ENCODE measurements at places on chromosomes 3 and 15.
A peak's percentile ranks its signal among the peaks of the same experiment; 100 is the strongest.

GRCh38 chr15:42353061-42353460, 6.2 kb upstream of the CAPN3 start:
- DNase-seq, result no peak

DNA sequence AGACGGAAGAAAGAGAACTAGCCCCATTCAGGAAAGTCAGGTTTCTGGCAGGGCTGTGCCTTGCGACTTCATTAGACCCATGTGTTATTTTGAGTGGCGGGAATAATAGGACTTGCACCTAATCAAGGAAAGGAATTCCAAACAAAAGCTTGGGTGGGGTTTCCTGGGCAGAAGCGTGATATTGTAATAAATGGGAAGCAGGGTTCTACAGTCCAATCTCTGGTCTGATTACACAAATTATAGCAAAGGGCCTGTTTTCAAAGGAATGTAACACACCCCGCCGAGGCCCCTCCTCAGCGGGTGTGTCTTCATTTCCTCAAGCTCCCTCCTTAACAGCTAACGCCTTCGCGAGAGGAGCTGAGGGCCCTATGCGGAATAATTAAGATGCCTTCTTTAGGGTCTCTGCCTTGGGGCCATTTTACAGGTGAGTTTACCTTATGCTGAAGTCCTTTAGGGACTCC, 396.0 kb upstream of the C2CD4B start:
- DNase-seq, result no peak

GRCh38 chr15:33016405-33017024, 178.0 kb downstream of the FMN1 start:
- no peak for DNase-seq

DNA sequence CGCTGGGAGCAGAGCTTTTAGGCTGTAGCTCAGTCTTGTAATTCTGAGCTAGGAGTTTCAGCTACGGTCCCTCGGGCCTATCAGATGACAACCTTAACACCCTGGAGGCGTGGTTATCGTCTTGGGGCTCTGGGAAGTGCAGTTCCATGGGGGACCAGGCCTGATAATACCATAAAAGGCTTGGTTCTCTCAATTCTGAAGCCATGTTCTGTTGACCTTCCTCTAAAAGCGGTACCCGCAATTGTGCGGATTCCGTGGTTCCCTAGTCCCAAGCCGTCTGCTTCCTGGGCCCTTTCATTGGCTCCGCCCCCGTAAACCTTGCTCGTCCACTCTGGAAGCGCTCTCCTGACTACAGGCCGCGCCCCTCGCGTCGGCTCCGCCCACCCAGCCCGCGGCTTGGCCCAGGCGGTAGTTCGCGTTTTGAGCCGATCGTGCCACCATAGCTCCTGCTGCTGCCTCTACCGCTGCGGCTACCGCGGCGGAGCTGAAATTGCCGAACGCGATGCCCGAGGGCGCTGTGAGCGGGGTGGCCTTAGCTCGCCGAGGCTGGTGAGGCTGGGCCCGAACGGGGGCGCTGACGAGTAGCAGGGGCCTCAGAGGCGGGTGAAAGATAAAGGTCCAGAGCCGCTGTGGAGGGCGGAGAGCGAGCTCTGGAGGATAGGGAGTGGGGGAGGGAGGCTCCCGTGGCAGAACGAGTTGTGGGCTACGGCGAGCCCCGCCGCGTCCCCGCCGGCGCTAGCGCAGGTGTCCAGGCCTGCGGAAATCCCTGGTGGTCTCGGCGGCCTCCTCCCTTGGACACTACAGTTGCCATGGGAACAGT, at the start of gene MAPKBP1:
Gene MAPKBP1, plus strand, starts transcription at position 423 of the 820 bp plus-strand sequence. CDS start 792 bp downstream, outside the sequence.
- DNase-seq, result peak; percentile 97

- DNase-seq, result no peak
Measured at GRCh38 chr3:134087060-134087974, 57.6 kb upstream of the SLCO2A1 start.

DNA sequence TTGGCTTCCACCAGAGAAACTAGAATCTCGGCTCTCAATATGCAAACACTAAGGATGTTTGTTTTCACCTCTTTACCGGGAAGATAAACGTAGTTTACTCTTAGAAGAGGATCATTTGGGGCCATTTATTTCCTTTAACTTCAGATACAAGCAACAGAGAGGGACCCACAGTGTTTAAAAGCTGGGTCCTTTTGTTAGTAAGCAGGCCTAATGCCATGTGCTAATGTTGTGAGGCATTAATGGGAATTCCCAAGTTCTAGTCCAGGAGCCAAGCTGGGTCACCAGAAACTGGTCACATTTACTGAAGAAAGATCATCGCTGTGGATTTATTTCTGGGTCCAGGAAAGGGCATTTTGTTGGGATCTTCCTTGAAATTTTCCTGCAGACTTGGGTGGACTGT, 78.1 kb upstream of the ADAMTS9 start:
- DNase-seq, result no peak

GRCh38 chr3:195859846-195860411, 48.2 kb upstream of the MUC4 start:
- DNase-seq, result no peak

DNA sequence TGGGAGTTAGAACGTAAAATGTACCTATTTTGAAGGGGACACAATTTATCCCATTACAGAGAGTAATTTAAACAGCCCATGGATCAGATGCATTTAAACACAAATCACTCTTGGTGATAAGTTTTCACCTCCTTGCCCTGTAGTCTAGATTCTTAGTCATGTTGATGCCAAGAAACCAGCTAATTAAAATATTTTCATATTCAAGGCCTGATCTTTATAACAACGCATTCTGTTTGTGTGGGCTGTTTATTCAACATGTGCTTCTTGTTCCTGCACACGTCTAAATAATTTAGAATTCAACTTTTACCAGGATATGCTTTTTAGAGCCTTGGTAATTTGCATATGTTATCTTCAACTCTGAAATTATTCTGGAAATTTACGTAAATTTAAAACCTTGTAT, 25.8 kb downstream of the SNX1 start:
- no peak for DNase-seq

- DNase-seq, result no peak
Measured at GRCh38 chr3:137767538-137768360, 3.6 kb downstream of the SOX14 start.

DNA sequence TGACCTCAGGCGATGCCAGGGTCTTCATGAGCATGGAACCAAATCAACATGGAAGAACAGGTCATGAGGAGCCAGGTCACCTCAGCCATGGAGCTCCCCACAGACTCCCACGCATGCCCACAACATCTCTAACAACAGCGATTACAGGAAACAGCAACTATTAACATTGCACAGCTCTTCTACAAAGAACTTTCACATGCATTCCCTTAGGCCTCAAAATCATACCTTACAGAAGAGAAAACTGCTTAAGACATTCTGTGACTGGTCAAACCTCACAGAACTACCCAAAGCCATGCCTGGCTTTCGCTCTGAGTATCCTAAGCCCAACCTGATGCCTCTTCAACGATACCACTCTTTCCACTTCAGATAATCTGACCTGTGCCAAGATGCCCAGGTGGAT, 117.8 kb downstream of the OXNAD1 start:
- no peak for DNase-seq

- DNase-seq, result no peak
Measured at GRCh38 chr3:190092250-190092649, 28.4 kb downstream of the P3H2 start.

DNA sequence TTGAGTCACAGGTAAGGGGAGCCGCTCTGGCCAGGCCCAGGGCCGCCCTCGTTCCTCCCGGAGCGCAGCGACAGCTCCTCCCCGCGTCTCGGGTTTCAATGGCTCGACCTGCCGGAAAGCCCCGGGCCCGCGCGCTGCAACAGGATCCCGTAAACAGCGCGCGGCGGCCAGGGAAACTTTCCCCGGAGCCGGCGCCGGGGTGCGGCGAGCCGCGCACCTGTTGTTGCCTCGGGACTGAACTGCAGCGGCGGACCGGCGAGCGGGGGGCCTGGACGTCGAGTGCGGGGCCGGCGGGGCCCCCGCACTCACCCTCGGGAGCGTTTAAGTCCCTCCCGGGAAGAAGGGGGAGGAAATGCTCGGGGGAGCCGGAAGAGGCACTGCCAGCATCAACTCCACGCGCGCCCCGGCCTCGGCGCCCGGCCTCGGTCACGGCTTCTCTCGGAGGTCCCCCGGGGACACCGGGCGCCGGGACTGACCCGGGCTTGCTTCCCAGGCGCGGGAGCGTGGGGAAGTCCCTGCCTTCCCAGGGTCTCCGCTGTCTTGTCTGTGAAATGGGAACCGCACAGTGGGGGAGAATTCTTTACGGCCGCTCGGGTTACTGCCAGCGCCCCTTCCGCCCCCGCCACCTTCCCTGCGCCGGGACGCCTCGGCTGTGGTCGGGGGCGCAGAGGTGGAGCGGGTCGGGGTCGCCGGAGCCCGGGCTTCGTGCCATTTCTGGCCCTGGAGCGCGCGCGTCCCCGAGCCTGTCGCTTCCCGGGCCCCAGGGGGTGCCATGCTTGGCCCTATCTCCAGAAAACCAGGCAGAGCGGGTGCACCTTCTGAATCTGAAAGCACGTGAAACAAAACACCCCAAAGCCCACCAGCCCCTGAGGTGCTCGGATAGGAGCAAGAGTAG, 7.5 kb upstream of the PGPEP1L start:
- DNase-seq, result no peak

- no peak for DNase-seq
Measured at GRCh38 chr3:159987291-159987711, 1.3 kb upstream of the IL12A start.

DNA sequence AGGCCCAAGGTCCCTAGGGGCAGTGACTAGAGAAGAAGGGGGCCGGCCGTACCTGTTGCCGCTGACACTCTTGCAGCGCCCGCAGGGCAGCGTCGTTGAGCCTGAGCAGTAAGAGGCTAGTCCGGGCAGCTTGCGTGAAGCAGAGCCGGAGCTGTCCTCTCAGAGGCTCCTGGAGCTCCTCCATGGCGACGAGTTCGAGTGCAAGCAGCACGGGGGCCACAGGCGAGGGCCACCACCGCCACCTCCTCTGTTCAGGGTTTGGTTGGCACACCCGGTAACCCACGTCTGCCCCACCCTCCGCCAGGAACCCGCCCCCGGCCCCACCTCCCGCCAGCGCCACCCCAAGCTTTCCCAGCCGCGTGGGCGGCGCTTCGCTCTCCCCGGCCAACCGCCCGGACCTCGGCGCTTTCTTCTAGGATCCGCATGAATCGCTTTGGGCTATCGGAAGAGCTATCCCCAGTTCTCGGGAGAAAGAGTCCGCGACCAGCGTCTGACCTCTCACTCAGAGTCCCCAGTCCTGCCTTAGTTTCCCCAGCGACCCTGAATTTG, at the start of gene ELL3:
Gene ELL3, minus strand, starts transcription at position 249 of the 549 bp plus-strand sequence. Its CDS starts 65 bp downstream, at position 184.
- no peak for DNase-seq

GRCh38 chr3:61627768-61628185, 66.4 kb downstream of the PTPRG start:
- peak; percentile 85 for DNase-seq

Measured in fibroblast of skin of left biceps (primary cell).